ENCODE measurements at places on chromosomes 4 and X. TPM values are rescaled to one million over a fixed set of nuclear protein-coding genes. Genes with fewer than 3 reads are reported as not detected.

CCSER1 gene
- total RNA-seq, result 26.9 TPM

CLTRN gene
- total RNA-seq, result 0.79 TPM

MAGEC1 gene
- not detected for total RNA-seq

RIPPLY1 gene
- total RNA-seq, result not detected

BMX gene
- total RNA-seq, result not detected

DSPP gene
- not detected for total RNA-seq

RBM46 gene
- total RNA-seq, result not detected

GLRB gene
- 0.33 TPM for total RNA-seq

GPR143 gene
- total RNA-seq, result 5.9 TPM

FAM193A gene
- 23.2 TPM for total RNA-seq

SORCS2 gene
- total RNA-seq, result not detected

GAGE12J gene
- total RNA-seq, result not detected

SPANXN3 gene
- total RNA-seq, result not detected

HOPX gene
- total RNA-seq, result 7.1 TPM

PDGFRA gene
- total RNA-seq, result 0.76 TPM

Data from placental epithelial cell (primary cell).